Esophagus mucosa (tissue), 1 donor: ENCODE measurements at places on chromosomes 6 and 20. TPM values are rescaled to one million over a fixed set of nuclear protein-coding genes. Genes with fewer than 3 reads are reported as not detected.

SIRPD gene
- not detected for total RNA-seq

RBBP8NL gene
- total RNA-seq, result 5.1 TPM

CLPSL1 gene
- total RNA-seq, result not detected

C6orf120 gene
- total RNA-seq, result 11.4 TPM

VPS16 gene
- 23.8 TPM for total RNA-seq
